ENCODE measurements at places on chromosomes 1 and 21.

DNA sequence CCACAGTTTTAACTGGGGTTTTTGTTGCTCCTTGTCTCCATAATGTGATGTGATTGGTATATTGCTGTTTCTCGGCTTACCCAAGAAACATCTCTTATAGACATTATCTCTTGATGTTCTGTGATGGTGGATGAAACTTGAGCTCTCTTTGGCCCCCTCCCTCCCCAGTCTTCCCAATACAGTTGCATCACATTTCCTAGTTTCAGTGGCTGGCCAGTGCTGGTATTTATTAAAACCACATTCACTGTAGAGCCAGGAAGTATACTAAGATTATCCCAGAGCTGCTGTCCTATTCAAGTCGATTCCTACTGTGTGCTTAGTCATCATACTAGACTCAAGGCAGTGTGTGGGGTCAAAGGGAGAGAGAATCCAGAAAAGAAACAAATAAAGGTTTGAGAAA lies 244.4 kb downstream of the KAZN start:
- no peak for DNase-seq

GRCh38 chr1:23555270-23555985 lies 3.9 kb downstream of the ID3 start:
- DNase-seq = no peak

GRCh38 chr1:109263234-109263596 lies 13.9 kb downstream of the CELSR2 start:
- no peak for DNase-seq

DNA sequence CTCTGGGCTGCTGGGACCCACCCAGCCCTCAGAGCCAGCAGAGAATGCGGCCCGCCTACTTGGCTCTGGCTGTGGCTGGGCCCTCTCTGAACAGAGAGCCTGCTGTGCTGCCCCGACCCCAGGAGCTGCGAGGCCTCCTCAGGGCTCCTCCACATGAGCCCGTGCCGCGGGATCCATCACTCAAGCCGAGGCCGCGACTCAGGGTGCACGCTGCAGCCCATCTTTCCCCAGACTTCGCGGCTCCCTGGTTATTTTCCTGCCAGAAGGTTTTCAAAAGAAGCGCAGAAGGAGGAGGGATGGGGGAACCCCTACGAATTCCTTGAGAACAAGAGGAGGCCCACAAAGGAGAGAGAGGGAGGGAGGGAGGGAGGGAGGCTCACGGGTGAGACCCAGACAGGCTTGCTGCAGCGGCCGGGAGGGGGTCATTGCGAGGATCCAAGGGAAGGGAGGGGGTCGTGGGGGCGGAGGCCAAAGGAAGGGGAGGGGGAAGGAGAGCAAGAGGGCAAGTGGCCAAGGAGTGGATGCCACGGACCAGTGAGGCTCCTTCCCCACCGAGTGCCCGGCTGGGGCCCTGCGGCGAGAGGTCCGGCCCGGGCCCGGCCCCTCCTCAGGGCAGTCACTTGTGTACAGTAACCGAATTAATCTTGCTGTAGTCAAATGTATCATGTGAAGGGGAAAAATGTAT lies 146.8 kb downstream of the CASZ1 start:
- DNase-seq = no peak

GRCh38 chr1:63704443-63704842 lies 69.4 kb upstream of the ROR1 start:
- no peak for DNase-seq

DNA sequence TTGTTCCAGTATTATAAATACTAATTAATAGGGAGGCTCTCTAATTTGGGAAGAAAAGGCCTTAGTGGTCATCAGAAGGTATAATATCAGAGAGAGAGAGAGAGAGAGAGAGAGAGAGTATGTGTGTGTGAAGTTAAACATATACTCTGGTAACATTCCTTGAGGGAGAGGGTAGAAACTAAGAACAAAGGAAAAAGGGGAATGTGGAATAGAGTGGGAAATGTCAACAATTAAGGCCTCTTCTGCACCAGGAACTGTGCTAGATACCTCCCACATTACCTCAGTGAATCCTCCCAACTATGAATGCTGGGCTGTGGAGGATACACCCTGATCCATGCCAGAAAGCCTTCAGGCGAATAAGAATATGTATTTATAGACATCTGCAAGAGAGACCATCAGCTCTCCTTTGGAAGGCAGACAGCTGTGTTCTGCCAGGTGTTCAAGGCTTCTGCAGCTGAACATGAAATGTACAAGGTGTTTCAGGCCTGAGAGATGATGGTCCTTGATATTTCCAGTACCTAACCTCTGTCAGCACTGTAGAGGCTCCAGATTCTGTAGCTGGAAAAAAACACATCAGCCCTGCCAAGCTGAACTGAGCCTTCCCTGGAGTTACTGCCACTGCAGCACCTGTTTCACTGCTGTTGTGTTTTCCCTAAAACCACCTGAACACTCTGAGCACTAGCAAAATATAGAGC lies 29.1 kb downstream of the TBX15 start:
- no peak for DNase-seq

DNA sequence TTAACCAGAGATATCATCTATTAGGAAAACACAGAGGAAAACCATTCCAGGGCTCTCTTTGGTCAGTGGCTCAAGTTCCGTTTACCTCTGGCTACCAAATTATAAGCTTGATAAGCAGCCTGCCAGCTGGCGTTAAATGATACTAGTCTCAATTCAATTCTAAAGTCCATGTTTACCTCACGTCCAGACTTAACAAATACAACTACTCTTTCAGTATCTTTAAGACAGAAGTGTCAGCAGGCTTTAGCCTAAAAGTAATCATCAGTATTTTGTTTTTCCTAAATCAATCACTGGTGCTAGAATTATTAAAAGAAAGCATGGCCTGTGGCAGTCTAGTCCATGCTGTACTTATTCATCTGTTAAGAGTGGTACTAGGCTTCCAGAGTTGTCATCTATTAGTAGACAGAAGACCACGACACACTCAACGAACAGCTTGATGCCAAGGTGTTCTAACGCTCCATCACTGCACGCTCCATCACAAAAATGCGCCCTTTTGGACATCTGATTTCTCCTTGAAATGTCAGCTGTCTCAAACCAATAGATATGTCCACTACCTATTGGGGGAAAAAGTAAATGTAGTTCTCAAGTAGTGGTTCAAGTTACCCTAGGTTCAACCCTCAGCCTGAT lies 1.5 kb downstream of the IVNS1ABP start:
- no peak for DNase-seq

DNA sequence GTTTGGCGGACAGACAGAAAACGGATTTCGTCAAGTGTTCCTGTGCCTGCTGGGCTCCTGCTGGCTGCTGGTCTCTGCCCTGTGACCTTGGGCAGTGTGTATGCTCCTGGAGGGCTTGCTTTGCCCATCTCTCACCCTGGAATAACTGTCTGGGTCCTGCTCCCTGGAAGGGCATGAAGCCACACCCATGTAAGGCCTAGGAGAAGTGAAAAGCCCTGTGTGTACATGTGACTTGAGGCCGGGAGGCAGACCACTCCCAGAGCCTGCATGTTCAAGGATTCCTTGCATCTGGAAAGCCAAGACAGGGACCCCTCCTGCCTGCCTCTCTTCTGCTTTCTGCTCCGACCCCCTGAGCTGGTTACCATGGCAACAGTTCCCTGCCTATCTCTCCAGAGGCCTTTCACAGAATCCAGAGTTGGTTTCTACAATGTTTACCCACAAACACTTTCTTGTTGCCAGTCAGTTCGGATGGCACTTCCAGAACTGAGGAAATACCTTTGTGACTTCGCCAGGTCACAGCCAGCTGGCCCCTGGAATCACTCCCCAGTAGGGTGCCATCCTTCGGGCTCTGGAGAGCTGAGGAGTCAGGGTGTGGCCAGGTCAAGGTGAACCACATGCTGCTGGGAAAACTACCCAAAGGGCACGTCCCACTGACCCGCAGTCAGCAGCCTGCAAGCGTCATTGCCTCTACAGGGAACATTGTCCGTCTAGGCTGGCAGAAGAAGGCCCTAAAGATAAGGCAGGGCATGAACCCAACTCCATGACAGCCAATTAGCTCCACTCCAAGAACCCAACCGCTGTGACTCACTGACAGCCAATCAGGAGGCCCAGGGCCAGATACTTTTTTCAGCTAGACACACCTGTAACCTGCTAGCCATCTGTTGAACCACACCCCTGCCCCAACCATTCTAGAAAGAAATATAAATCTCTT lies 14.7 kb upstream of the GPR37L1 start:
- no peak for DNase-seq

DNA sequence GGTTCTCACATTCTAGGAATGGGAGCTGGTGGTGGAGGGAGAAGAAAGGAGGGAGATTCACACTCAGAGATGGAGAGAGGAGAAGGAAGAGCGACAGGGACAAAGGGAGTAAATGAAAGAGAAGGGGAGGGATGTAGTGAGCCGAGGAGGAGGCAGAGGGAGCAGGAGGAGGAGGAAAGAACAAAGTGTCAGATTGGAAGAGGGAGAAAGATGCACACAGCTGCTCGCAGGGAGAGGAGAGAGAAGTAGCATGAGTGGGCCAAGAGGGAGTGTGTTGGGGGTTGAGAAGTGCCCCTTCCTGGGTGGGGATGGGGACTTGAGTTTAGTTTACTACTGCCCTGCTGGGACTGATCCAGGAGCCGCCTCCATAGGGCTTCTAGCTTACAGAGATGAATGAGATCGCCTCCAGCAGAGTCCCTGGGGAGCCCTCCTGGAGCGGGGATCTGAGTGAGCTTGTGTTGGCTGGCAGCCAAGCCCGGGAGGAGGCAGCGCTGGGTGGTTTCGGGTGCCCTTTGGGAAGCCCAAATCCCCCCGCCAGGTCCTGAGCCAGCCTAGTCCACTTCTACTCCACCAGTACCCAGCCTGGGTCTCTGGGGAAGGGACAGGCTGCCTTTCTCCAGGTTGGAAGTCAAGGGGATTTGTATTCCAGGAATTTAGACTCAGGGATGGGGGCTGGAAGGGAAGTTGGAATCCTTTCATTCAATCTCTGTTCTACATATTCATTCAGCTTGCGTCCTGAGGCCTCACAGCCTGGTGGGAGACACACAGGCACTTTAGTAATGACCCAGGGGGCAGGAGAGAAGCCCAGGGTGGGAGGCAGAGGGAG lies 20.9 kb downstream of the PTPRU start:
- no peak for DNase-seq

DNA sequence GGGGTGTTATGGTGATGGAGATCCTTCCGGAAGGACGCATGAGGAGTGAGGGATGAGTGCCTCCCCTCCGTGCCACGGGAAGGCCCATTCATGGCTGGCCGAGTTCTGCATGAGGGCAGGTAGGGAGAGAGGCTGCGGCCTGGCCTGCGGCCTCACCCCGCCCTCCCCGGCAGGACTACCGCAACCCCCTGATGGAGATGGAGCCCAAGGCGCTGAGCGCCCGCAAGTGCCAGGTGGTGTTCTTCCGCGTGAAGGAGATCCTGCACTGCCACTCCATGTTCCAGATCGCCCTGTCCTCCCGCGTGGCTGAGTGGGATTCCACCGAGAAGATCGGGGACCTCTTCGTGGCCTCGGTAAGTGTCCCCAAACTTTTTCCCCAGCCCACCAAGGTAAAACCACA lies 83.3 kb downstream of the ARHGEF10L start:
- no peak for DNase-seq

DNA sequence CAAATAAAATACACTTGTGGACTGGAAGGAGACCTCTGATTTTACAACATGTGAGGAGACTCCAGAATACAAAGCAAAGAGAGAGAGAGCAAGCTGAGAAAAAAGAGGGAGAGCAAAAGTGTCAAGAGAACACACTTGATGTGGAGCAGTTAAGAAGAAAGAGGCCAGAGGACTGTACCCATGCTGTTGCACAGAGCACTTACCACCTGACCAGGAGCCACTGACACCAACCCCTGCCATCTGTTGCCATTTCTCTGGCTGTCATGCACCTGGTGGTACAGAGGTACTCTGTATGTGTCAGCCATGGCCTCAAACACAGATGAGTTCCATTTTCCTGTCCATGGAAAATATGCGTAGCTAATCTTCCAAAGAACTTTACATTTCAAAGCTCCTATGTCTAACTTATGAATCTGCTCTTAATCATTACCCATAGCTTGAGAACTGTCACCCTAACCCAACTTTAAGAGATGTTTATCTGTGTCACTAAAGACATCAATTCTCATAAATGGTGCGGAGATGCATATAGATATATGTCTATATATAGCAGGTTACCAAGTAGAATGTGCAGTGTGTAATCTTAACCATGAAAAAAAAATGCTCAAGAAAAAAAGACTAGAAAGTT lies 32.8 kb upstream of the ABCD3 start:
- DNase-seq = peak; percentile 56

GRCh38 chr1:203544978-203545816 lies 51.2 kb downstream of the OPTC start:
- DNase-seq = no peak

DNA sequence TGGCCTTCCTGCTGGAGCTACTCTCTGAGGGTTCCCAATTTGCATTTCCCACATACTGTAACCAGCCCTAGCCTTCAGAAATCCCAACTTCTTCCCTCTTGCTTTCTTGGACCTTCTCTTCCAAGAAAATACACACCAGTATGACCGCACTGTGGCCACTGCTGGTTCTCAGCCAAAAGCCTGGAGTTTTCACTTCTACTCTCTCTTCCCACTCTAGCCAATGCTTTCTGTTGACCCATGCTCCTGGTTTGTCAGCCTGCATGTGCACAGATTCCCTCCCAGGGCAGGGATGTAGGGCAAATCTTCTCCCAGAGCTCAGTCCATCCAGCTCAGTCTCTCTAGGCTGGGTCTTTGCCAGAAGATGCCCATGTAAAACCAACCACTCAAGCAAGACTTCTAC lies 664 bp downstream of the SLAMF1 start:
- no peak for DNase-seq

GRCh38 chr1:206833106-206833680 lies 32.2 kb upstream of the IL20 start:
- no peak for DNase-seq

GRCh38 chr1:89959719-89960118 lies 35.2 kb upstream of the ZNF326 start:
- no peak for DNase-seq

- DNase-seq = no peak
Measured at GRCh38 chr1:244339073-244339692, 112.5 kb downstream of the ADSS2 start.

- no peak for DNase-seq
Measured at GRCh38 chr1:11052839-11053757, 6.1 kb upstream of the MASP2 start.

- no peak for DNase-seq
Measured at GRCh38 chr21:36184545-36184944, 27.9 kb downstream of the DOP1B start.

- no peak for DNase-seq
Measured at GRCh38 chr1:44988531-44989156, 2.2 kb upstream of the EIF2B3 start.

DNA sequence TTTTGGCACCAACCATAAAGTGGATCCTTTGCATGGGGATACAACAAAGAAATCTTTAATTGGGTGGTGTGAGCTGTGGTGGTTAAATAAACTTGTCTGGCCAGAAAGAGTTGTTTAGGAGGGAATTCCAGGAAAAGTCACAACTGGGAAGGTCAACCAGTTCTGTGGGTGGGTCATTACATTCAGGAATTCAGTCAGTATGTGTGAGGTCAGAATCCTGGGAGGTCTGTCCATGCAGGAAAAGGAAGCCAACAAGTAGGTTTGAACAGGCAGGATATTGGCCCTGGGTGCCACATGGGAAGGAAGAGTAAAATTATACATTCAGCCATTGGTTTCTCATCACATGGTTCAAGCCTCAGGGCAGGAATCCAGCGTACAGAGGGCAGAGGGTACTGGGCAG lies 162.3 kb upstream of the ADAMTS5 start:
- DNase-seq = no peak

Data from stimulated activated CD4-positive, alpha-beta T cell treated with anti-CD3 and anti-CD28 coated beads, Interleukin-1b, Interleukin-23, amount 100 ng/mL, for 48 hours (primary cell).